ENCODE measurements at places on chromosomes 16 and 17.

GRCh38 chr17:74330446-74330845, 4.4 kb downstream of the KIF19 start:
- no peak for DNase-seq

GRCh38 chr16:74073456-74073855, 223.2 kb upstream of the PSMD7 start:
- no peak for DNase-seq

DNA sequence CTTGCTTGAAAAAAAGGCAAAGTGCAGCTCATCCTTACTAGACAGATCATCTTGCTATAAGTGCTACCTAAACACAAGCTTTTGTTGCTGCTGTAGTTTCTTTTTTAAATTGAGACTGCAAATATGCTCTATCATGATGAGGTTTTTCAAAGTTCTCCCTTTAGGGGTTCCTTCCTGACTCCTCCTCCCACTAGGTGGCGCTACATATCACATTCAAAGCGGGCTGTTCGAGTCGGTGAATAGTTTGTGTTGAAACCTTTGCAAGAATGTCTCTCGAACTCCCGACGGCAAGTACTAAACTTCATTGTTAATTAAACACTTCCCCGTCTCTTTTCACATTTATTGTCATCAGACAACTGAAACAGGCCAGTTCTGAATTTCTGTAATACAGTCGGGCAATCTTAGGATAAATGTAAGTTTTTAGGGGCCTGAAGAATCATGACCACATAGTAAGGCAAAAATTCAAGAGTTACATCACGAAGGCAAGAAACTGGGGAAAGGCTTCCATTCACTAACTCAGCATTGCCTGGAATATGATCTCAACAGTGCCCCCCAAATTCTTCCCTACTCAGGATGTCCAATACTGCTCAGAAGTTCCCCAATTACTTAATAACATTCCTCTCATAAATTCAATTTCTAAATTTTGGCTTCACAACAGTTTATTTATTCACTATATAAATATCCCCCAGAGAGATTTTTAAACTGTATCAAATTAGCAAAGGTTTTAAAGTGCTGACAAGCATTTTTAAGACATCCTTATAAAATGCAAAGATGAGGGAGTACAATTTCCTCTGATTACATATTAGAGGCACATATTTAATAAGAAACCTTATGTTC, 6.7 kb downstream of the HS3ST3A1 start:
- DNase-seq = peak; percentile 57

- DNase-seq = no peak
Observed at GRCh38 chr16:85168732-85169256, 56.5 kb upstream of the CIBAR2 start.

DNA sequence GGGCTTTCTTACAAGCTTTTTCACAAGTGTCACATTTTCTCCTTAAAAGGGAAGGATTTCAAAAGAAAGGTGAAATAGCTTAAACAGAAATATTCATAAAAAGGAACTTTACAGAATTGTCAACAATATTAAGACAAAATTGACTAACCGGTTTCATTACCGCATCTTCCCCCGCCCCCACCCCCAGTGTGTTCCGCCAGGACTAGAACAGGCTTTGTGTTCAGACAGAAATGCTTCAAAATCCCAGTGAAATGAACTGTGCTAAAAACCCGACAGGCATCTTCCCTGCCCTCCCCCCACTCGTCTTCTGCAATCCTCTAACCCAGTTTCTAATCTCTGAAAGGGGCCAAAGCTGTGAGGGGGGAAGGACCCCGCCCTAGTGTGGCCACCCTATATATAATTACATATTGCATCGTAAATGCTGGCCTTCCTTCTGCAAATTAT, 990 bp upstream of the ROGDI start:
- DNase-seq = no peak

- DNase-seq = no peak
Observed at GRCh38 chr16:4412854-4413253, 3.5 kb downstream of the CORO7 start.

GRCh38 chr16:20853981-20854620, 46.1 kb downstream of the DCUN1D3 start:
- DNase-seq = no peak

DNA sequence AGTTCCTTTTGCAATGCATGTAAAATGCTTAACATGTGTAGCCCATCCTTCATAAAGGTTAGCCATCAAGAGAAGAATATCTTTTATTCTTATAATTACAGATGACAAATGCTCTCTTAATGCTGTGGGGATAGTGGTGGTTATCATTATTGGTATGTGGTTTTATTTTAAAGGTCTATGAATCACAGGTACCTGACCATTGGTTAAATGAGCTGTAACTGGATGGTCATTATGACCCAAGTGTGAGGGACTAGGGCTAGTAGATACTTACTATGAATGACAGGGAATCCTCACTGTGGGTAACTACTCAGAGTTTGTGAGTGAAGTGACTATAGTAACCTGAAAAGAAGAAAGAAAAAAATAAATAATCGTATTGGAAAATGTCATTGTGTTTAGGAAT, 78.8 kb downstream of the CDRT15 start:
- DNase-seq = no peak

DNA sequence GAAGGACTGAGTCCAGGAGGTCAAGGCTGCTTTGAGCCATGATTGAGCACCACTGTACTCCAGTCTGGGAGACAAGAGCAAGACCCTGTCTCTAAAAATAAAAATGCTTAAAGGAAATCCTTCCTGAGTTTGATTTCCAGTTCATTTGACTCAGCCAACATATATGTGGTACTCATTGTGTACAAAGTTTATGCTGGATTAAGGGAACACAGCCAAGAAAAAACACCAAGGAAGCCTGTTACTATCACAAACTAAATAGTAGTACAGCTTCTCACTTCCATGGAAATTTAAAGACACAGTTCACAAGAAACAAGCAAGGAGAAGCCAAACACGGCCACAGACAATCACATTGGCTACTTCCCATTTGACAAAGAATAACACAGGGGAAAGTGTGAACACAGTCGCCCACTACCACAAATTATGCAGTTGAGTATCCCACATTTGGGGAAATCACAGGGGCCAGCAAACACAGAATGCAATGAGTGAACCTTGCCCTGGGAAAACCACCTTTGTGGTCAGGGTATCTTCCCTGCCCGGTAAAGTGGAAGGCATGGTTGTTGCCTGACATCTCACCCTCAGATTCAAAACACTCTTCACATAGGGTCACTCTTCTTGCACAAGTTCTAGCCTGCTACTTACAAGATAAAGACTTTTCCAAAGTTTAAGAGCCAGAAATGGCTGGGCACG, 14.5 kb downstream of the TEX14 start:
- no peak for DNase-seq

DNA sequence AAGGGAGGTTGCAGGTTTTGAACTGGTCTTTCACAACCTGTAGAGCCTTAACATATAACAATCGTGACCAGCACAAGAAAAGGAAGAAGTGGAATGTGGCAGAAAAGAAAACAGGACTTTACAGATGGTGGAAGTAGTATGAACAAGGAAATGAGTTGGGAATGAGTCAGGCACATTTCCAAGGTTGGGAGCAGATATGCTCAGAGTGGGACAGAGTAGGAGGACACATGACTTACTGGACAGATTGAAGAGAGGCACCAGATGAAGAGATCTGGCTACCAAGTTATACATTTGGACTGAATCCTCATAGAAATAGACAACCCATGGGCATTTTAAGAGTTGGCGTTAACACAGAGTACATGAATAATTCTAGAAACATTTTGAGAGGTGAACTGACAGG, 95.3 kb downstream of the ZNF18 start:
- no peak for DNase-seq

GRCh38 chr17:75738218-75738802, 17.1 kb downstream of the ITGB4 start:
- DNase-seq = no peak

DNA sequence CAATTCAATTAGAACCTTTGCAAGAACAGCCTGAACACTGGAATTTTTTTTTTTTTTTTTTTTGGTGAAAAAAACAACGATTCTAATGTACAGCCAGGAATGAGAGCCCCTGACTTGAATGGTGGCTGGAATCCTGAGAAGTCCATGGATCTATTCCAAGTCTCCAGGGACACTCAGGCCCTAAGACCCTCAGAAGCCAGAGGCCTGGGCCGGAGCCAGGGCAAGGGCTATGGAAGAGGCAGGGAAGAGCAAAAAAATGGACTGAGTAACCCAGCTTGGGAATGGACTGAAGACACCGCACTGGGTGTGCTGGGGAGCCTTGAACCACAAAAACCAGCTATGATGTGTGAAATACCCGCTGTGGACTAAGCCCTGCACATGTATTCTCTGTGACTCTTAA, 60.3 kb upstream of the LHX1 start:
- no peak for DNase-seq

GRCh38 chr16:88662222-88662842, 559 bp downstream of the MVD start:
- no peak for DNase-seq

GRCh38 chr16:25033852-25034251, 18.7 kb upstream of the ARHGAP17 start:
- no peak for DNase-seq

GRCh38 chr17:80358861-80359260, 56.1 kb upstream of the ENDOV start:
- no peak for DNase-seq
